ENCODE measurements at places on chromosomes 4 and X.
A peak's percentile ranks its signal among the peaks of the same experiment; 100 is the strongest.

DNA sequence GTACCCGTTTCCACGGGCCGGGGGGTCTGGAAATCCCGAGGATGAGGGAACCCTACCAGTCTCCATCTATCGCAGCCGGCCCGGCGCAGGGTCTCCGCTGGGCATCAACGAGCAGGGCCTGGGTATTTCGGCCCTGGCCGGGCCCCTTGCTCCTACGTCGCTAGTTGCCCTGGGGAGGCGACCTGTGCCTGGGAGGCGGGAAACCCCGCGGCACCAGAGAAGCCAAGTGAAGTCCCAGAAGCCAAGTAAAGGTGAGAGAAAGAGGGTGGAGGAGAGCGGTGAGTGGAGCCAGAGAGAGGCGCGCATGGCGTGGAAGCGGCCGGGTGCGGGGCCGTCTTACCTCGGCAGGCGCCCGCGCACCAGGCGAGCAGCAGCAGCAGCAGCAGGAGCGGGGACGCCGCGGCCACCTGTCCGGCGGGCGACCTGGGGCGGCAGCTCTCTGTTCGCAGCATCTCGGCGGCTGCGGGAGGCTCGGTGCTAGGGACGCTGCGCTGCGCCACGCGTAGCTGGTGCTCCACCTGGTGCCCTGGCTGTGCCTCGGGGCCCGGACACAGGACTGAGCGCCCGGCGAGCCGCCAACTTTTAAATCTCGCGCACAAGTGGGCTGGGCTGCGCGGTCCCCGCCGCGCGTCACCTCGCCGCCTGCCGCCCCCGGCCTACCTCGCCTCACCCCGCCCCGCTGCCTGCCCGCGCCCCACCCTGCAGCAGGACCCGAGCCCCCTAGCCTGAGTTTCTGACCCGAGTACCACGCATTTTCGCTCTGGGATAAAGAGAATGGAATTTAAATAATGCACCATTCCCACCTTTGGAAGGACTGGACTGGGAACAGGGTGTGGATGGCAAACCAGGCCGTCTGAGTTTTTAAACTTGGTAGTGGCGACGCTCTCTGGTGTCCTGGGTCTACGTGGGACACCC is at the start of gene NMU:
TSS of gene NMU (minus strand) at position 558 of the 915 bp plus-strand sequence. CDS start at position 452, 106 bp downstream.
- DNase-seq: peak; percentile 36

- no peak for DNase-seq
These were observed 53.0 kb upstream of the HPSE start for GRCh38 chr4:83387476-83388312.

GRCh38 chr4:73762409-73762808 is 22.0 kb downstream of the CXCL8 start:
- DNase-seq: no peak

DNA sequence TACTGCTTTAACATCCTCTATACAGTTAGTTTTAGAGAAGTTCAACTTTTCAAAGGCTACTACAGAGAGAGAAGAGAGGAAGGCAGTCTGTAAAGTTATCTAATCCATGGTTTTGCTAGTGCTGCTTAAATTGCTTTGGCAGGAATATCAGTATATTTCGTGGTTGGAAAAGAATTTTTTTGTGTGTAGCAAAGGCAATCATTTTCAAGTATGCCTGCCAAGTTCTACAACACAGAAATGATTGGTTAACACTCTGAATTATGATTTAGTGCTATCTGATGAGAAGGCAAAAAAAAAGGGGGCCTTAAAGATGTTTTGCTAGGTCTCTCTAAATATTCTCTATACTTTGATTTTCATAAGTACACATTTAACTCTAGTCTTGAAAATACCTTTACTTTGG is 133.1 kb downstream of the JADE1 start:
- DNase-seq: no peak

DNA sequence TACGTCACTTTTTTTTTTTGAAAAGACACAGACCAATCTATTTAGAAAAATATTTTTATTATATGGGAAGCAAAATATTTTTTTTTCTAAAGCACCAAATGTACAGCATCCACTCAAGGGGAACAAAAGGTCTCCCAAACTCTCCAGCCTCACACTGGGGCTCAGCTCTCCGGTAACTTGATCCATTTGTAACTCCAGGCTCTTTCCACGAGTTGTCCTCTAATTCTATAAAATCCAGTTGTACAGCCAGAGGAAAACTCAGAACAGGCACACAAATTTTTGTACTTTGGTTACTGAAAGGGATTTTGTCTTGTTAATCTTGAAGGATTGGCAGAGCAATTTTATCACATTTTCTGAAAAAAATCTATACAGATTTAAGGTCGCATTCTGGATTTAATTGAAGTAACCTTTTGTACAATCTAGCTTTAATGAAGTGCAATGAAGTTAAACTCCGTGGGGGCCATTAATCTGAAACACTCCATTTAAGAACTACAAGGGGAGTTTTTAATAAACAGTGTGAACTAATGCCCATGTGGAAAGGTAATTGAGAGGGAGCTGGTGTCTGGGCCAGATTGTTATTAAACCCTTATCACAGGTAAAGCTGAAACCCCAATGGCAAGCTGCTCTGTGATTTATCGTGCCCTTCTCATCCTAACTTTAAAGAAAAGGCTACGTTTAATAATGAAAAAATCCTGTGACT is 161.2 kb upstream of the FRG1 start:
- no peak for DNase-seq

DNA sequence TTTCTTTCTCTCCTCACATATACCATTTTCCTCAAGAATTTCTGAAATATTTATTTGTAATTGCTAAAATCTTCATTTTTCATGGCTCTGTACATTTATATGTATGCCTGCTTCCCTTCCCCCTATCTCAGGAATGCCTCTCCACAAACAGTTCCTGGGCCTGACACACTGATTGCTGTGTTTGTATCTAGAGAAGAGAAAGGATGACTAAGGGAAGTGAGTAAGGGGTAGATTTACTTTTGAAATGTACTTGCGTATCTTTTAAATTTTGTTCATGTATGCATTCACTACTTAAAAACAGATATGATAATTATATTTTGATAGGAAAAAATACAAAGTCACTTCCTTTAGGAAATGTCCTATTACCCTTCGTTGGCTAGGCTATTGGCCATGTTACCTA is 790.8 kb downstream of the PCDH18 start:
- no peak for DNase-seq

DNA sequence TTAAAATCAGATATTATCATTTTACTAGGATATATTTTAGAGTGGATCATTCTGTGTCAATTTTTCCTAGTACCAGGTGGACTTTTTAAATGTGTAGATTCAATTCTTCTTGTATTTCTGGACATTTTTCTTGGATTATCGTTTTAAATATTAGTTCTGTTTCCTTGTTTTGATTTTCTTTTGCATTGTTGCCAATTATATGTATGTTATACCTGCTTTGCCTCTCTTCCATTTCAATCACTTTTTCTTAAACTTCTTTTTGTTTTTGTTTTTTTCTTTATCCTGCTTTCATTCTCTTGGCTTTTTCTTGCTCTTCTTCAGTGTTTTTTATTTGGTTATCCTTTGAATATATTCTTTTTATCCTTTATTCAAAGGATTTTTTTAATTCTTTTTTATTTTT is 141.0 kb downstream of the STOX2 start:
- no peak for DNase-seq

- no peak for DNase-seq
These were observed 128.6 kb downstream of the ATOH1 start for GRCh38 chr4:93957186-93957585.

- DNase-seq: no peak
These were observed 325.3 kb downstream of the AFF2 start for GRCh38 chrX:148825696-148826095.

DNA sequence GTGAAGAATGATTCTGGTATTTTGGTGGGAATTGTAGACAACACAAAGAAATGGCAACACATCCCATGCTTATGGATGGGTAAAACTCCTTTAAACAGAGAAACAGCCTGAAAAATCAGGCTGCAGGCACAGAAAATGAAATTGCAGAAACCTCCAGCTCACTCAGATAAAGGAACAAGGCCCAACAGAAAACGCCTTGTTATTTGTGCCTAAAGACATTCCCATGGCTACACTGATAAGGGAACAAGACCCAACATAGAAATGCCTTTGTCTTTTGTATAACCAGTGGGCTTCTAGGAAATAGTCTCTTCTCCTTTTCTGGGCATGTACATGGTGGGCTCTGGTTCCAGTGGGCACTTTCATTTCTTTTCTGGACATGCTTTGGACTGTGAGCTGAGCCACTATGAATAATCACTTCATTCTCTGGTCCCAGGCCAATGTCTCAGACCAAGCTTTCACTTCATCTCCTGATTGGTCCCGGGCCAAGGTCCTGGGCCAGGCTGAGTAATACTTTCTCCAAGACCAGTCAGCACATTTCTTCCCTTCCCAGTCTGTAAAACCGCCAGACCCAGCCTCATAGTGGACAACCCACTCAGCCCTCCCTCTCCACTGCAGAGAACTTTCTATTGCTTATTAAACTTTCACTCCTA is 160.5 kb downstream of the TBX22 start:
- no peak for DNase-seq

DNA sequence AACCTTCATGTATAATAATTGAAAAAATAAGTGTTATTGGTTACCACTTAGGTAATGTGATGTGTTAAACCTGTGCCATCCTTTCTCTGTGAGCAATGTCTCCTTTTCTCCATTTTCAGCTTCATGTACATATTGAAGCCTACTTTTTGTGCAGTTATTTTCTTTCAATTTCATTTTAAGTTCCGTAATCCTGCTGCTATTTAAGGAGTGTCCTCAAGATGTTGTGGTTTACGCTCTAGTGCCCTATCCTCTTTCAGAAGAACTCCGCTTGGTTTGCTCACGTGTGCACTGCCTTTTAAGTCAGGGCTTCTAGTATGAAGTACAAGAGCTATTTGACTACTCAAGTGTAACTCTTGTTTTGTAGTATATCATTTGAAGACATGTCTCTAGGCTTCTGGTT is 2253.2 kb upstream of the TENM3 start:
- no peak for DNase-seq

GRCh38 chr4:84956014-84956413 is 10.5 kb downstream of the WDFY3 start:
- DNase-seq: no peak

GRCh38 chr4:165965503-165965902 is 92.5 kb downstream of the TLL1 start:
- DNase-seq: no peak

DNA sequence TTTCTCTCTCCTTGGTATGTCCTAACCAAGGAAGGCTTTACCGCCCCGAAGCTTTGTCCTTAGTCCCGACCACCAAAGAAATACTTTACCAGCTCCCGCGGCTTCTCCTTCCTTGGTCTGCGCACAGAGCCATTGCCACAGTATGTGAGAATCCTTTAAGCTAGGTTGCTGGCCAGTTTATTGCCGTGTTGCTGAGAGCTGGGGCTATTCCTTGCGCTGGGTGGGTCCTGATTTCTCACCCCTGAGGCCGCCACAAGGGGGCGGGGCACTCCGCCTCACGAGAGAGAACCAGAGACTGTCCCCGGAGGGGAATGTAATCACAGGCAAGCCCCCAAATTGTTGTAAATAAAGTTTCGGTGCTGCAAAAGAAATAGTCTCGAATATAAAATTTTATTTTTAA is 331.0 kb upstream of the PCDH10 start:
- no peak for DNase-seq

- no peak for DNase-seq
These were observed 1.4 kb upstream of the FAM120C start for GRCh38 chrX:54184474-54184873.

DNA sequence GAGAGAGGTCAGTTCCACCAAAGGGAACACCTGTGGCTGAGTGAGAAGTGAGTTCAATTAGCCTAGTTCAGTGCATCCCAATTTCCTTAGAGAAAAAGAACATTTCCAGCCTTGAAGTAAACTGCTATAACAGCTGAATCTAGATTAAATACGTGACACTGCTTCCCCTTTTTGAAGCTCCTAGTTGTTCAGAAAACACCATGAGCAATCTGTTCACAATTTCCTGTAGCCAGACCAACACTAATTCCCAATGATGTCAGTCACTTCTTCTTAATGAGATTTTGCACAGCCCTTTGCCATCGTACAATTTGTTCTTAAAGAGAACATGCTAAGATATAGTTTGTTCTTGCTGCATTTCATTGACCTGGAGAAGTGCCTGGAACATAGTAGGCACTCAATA is 144.6 kb upstream of the EDNRA start:
- DNase-seq: no peak

GRCh38 chr4:38930204-38930603 is 62.6 kb downstream of the FAM114A1 start:
- DNase-seq: no peak

GRCh38 chr4:15233264-15233597 is 194.6 kb upstream of the C1QTNF7 start:
- no peak for DNase-seq

DNA sequence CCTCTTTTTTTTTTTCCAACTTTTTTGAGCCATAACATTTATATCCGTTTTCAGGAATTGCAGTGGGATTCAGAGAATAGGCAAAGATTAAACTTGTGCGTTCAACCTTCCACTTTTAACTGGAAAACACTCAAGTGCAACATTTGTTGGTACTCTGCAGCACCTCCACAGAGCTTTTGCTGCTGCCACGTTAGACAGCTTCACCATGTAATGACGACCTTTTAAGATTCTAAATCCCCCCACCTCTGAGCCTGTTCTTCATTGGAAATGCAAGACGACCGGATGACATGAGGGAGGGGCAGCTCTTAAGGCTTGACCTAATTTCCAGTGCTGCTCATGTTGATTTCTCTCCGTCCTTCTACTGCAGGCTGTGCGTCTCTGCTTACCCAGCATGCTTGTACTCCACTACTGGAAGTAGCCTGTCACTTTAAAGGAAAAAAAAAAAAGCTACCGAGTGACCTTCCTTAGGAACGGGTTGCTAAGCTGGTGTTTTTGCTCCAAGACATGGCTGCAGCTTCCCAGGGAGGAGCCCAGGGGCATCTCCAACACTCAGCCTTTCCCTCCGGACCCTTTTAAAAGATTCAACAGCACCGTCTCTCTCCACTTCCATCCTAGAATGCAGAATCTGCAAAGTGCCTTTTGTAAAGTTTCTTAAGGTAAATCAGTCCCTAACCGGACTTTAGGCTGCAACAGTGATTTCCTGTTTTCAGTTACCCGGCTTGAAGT is at the start of gene CC2D2A:
TSS of gene CC2D2A (plus strand) at position 481 of the 726 bp plus-strand sequence. CDS start 6,051 bp downstream, outside the sequence.
- DNase-seq: no peak

- no peak for DNase-seq
These were observed 39.2 kb upstream of the CRMP1 start for GRCh38 chr4:5932035-5932568.

DNA sequence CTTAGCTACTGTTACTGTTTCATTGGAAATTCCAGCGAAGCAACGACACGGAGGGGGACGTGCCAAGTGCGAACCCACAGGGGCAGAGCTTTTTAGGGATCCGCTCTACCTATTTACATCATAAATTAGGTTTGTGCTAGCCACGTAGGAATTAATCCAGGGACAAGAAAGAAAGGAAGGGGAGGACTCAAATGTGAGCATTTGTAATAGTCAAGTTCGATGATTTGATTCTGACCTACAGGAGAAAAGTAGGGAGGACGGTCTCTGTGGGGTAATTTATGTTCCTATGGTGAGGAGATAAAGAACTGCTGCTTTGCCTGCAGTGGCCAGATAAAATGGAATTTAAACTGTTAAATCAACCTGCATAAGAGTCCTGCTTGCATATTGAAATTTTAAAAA is 1.7 kb downstream of the INTS6L start:
- DNase-seq: no peak

DNA sequence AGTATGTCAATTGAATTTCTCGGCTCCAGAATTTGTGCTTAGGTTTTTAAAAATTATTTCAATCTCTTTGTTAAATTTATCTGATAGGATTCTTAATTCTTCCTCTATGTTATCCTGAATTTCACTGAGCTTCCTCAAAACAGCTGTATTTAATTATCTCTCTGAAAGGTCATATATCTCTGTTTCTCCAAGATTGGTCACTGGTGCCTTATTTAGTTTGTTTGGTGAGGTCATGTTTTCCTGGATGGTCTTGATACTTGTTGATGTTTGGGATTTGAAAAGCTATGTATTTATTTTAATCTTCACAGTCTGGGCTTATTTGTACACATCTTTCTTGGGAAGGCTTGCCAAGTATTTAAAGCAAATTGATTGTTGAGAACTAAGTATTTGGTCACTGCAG is 24.7 kb upstream of the HERC3 start:
- no peak for DNase-seq
